SW 1271 (cell line): ENCODE measurements at places on chromosomes 4 and X.

GRCh38 chr4:183553601-183554345 is 48.9 kb downstream of the ING2 start:
- DNase-seq = no peak

DNA sequence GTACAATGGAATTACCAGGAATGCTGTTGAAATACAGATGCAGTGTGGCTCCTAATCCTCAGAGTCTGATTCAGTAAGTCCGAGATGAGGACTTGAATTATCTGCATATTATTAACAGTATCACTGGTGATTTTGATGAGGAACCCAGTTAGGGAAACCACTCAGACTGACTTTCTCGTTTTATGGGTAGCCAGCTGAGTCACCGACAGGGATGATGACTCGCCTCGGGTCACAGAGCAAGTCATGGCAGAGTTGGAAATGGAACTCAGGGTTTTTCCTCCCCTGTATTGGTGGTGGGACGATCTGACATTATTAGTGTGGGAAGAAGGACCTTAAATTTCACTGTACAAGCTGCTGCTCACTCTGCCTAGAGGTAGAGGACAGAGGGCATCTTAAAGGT is 51.3 kb downstream of the RTL9 start:
- no peak for DNase-seq

GRCh38 chr4:106365613-106366012 is 3.0 kb downstream of the GIMD1 start:
- peak; percentile 7 for DNase-seq

- DNase-seq = no peak
Observed at GRCh38 chrX:150558424-150558823, 10.0 kb upstream of the MTM1 start.

DNA sequence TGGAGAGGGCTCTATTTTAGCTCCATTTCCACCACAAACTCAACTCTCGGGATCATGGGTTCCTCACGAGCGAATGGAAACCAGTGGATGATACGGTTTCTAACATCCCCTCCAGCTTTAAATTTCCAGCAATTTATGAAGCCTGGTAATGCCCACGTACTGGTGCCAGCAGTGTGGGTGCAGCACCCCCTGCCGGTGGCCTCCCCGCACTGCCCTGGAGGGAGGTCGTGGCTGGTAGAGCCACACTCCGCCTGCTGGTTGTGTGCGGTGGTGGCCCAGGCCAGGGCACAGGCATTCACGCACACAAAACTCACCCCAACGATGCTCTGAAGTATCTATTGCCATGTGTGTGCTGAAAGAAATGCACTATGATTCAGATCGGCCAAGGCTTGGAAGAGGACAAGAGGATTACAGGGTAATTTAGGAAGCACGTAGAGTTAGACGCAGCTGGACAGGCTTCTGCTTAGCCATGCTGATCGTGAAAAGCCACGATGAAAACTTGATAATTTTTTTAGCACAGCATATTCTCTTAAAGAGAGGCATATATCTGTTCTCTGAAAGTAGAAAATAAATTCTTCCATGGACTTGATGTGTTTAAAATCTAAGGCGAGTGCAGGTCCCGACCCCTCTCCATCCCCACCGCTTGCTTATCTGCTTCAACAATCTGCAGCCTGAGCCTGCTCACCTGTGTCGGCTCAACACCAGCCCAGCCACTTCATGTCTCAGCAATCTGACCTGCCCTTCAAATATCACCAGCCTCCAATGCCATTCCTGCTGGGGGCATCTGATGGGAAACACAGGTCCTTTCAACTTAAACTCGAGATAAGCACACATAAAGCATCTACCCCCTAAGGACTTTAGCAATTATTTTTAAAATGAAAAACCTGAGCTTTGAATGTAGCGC is 59.1 kb downstream of the SCD5 start:
- DNase-seq = no peak
